ENCODE measurements at places on chromosomes 5 and 9.
A peak's percentile ranks its signal among the peaks of the same experiment; 100 is the strongest.

- DNase-seq, result no peak
These were observed 196.3 kb downstream of the MLLT3 start for GRCh38 chr9:20426019-20426418.

DNA sequence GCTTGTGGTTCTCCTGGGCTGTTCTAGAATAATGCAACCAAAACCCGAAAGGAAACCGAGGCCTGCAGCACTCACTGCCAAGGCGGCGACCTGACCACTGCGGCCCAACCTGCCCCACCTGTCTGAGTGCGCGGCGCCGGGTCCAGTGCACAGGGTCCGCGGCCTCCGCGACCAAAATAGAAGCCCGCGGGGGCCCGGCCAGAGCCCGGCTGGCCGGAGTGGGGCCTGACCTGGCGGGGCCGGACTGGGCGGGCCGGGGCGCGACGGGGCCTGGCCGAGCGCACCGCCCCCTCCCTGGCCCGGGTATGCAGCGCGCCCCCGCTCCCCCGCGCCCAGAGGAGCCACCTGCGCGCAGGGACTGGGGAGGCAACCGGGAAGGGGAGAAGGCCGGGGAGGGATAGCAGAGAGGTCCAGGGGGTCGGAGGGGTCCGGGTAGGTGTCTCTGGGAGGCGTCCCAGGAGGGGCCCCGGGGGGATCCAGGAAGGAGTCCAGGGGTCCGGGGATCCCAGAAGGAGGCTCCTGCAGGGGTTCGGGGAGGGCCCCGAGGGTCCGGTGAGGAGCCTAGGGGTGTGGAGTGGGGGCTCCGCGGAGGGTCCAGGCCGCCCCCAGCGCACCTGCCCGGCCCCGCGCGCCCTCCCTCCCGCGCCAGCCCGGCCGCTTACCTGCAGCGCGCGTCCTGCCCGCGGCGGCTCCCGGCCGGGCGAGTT lies 503 bp downstream of the SEMA4D start:
- DNase-seq, result peak; percentile 56

- DNase-seq, result no peak
These were observed 20.0 kb upstream of the AGGF1 start for GRCh38 chr5:77010243-77010642.

DNA sequence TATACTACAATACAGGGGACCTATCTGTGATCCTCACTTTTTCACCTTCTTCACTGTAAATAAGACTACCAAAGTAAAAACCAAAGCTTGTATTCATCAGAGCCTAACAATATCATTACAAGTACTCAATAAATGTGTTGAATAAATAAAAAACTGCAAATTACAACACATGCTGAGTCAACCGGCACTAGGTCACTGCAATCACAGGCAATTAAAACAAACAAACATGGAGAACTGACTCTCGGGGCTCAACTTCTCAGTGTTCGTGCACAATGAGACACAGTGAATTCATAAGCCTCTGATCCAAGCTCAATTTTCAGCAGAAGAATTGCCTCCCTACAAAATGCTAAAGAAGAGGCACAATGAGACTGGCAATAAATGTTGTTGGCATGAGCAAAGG lies 69.2 kb downstream of the CDK5RAP2 start:
- DNase-seq, result no peak

GRCh38 chr9:110579034-110579861 lies at the start of gene SVEP1:
SVEP1 (minus strand) TSS chr9:110579741; CDS start chr9:110579543, 198 bp downstream.
- no peak for DNase-seq

GRCh38 chr5:60036192-60036938 lies 142.8 kb upstream of the PDE4D start:
- no peak for DNase-seq

- DNase-seq, result no peak
These were observed 151.2 kb upstream of the ARRDC3 start for GRCh38 chr5:91534332-91534731.

DNA sequence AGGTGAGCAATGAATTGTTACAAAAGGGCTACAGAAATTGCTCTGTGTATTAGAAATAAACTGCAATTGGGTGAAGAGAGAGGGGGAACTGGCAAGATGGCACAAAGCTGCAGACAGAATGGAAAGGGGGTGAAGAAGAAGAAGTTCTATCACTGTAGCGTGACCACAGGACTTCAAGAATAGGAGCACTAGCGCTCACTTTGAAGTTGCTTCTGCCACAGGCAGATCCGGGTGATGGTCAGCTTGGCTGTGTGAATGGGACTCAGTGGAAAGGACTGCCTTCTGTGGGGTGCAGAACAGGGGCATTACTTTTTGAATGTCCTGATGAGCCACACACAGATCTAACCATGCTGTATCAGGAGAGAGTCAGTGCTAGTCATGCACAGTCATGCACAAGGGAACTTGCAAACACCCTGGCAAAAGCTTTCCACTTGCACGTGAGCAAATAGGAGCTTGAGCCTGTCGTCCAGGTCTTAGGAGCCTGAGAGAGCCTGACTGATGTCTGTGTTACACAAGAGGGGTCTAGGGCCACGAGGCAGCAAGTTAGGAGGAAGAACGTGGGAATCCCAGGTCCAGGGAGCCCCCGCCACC lies 16.3 kb downstream of the IL5 start:
- DNase-seq, result no peak

GRCh38 chr5:170131235-170131634 lies 25.5 kb downstream of the FOXI1 start:
- no peak for DNase-seq

- DNase-seq, result no peak
These were observed 132.3 kb downstream of the MYO10 start for GRCh38 chr5:16803831-16804230.

DNA sequence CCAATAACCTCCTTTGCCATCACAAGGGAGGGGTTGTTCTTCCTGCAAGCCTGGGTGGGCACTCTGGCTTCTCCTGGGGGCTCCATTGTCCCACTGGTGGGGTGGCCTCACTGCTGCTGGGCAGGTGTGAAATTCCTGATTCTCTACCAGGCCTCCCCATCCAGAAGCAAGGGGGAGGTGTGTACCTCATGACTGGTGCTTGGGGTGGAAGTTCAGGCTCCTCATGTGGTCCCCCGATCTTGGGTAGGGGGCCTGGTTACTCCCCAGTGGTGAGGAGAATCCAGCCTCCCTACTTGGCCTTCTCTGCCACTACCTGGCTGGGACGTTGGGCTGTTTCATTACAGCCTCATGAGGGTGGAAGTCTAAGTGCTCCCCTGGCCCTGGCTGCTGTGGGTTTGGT lies 433.9 kb downstream of the IRX2 start:
- no peak for DNase-seq

GRCh38 chr9:123863164-123863855 lies 66.6 kb downstream of the DENND1A start:
- DNase-seq, result no peak

GRCh38 chr9:86238861-86239770 lies 20.3 kb downstream of the C9orf153 start:
- no peak for DNase-seq

GRCh38 chr9:113584428-113585084 lies 121.0 kb downstream of the RGS3 start:
- DNase-seq, result no peak

- DNase-seq, result no peak
These were observed 142.6 kb downstream of the SAXO1 start for GRCh38 chr9:18890372-18890771.

GRCh38 chr9:71768388-71769174 lies at the start of gene CEMIP2:
CEMIP2 (minus strand) TSS chr9:71768513; CDS start chr9:71750373, 18,140 bp downstream.
- DNase-seq, result peak; percentile 86

DNA sequence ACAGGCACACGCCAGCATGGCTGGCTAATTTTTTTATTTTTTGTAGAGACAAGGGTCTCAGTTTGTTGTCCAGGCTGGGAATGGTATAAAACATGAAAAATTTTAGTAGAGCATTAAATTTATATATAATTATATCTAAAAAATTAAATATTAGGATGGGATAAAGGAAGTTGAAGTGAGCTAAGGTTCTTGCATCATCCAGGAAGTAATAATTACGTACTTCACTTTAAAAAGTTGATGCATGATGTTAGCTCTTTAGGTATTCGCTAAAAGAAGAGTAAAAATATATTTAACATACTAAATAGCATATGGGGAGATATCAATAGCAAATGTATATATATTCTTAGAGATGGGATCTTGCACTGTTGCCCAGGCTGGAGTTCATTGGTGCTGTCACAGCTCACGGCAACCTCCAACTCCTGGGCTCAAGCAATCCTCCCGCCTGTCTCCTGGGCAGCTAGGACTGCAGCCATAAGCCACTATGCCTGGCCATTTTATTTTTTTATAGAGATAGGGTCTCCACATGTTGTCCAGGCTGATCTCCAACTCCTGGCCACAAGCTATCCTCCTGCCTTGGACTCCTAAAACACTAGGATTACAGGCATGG lies 12.3 kb downstream of the DCAF10 start:
- no peak for DNase-seq

GRCh38 chr5:146860213-146860893 lies 18.2 kb downstream of the PPP2R2B start:
- DNase-seq, result no peak

GRCh38 chr9:137372693-137373610 lies 50.0 kb downstream of the EXD3 start:
- DNase-seq, result peak; percentile 44

- DNase-seq, result no peak
These were observed 1.8 kb downstream of the PLGRKT start for GRCh38 chr9:5435912-5436311.

- DNase-seq, result no peak
These were observed 216.2 kb upstream of the ACTBL2 start for GRCh38 chr5:57698802-57699201.

DNA sequence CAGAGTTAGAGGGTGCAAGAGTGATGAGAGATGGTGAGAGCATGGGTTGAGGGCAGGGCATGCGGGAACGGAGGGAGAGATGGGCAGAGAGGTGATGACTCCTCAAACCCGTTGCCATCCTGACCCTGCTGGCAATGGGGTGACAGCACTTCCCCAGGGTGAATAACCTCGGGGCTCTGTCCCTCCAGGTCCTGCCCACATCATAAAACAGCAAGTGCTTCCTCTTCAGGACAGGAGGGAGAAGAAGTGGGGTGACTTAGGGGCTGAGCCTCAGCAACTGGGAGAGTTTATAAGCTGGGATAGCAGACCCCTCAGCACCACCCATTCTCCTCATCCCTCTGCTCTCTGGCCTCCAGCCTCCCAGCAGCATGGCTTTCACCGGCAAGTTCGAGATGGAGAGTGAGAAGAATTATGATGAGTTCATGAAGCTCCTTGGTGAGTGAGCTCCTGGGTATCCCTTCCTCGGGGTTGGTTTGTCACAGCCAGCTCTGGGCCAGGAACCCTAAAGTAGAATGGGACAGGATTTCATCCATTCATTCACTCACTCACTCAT lies at the start of gene FABP6:
Gene FABP6, plus strand, starts transcription at position 317 of the 553 bp plus-strand sequence. Its CDS starts 52 bp downstream, at position 369.
- DNase-seq, result no peak

DNA sequence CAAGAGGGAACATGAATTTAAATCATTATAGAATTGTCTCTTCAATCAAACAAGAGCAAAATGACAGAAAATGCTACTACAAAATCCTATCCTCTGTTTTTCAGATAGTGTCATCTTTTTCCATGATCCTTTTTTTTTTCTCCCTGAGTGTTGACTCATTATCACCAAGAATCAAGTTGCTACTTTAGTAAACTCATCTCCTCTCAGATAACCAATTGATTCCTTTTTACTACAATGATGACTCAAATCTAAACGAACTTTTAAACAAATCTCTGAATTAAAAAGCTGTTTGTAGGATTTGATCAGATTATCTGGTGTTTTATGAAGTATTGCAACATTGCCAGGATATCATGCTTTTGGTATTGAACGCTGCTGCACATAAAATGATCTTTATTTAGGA lies 23.9 kb upstream of the IL7R start:
- DNase-seq, result no peak

DNA sequence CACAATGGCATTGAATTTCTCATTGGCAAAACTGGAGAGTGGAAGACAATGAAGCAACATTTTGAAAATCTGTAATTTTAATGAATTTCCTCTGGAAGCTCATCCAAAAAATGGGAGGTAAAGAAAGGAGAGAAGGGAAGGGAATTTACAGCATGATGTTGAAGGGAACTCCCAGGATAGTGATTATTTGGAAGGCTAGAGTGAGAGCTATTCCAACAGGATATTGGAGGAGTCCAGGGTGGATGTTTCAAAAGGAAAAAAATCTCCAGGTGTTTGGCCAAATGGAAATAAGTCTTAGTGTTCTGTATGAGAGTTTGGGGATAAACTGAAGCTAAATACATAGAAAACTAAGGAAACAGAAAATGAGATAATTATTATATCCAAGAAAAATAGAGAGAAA lies 106.2 kb downstream of the IZUMO3 start:
- DNase-seq, result no peak

DNA sequence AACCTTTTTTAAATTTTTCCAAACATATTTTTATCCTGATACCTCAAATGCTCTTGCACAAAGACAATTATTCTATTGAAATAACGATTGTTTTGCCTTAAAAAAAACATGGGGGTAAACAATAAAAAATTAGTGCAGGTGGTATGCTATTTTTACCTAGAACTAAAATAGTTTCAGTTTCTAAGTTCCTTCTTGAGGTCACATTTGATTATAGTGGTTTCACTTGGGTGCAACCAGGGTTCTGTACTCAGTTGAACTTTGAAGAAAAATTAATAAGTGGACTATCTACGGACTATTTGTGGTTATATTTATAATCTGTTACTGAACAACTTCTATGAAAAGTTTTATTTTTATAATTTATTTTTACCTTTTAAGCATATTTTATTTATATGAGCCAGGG lies 387.1 kb upstream of the IZUMO3 start:
- DNase-seq, result peak; percentile 36

- DNase-seq, result no peak
These were observed 336.9 kb downstream of the ARHGEF28 start for GRCh38 chr5:73962801-73963425.

DNA sequence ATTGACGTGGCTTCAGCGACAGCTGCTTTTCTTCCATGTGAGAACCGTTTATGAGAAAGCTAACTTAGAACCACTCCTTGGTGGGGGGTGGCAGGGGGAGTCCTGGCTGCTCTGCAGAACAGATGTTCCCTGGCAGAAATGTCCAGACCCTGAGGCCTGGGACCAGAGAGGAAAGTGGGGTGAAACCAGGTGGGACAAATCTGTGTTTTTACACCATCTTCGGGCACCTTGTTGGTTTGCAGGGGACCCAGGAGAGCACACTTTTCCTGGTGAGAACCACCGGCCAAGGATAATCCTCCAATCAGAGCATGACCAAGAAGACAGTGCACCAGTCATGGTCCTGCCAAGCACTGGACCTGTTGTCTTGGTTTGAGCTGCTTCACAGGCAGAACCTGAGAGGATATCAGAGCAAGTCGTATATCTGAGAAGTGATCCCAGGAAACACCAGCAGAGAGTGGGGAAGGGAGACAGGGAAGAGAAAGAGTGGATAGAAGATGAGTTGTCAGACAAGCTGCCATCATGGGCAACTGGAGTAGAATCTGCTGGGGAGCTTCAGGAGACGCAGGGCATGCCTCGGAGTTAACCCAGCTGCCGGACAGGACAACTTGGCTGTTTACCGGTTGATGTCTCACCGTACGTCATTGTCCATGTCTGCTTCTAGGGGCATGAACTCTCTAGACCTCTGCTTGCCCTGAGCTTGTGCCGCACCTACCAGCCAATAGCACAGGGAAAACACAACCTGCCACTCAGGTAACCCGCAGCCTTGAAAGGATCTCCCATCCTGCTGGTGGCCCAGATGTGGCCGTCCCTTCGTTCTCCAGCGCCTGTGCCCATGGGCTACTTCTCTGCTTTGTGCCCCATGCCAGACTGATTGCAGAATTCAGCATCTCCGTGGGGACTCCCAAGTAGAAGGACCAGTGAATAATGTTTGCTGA lies 178.4 kb upstream of the MVB12B start:
- DNase-seq, result no peak

Measured in RPMI8226 (cell line).